AG08395 (cell line): ENCODE measurements at places on chromosomes 2 and 18.

GRCh38 chr2:174597009-174597344 lies 627 bp downstream of the WIPF1 start:
- no peak for DNase-seq

- no peak for DNase-seq
Measured at GRCh38 chr2:154978244-154978643, 279.7 kb downstream of the KCNJ3 start.

- peak; percentile 63 for DNase-seq
Measured at GRCh38 chr2:19256121-19256601, 102.3 kb downstream of the OSR1 start.

DNA sequence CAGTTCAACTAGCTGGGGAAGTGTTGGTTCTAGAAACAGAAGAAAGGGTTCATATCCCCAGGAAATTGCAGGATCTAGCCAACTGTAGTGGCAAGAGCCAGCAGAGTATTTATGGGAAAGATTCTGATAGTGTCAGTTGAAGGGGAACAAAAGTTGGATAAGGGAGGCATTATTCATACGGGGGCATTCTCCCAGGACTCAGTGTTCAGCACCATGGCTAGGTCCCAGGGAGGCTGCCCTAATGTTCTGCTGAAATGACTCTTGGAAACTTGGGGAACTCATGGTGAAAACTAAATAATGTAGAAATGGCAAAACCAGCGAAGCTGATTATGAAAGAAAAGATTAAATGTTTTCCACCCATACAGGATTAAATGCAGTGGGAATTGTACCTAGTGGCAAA lies 543.7 kb downstream of the TRIB2 start:
- DNase-seq = no peak

DNA sequence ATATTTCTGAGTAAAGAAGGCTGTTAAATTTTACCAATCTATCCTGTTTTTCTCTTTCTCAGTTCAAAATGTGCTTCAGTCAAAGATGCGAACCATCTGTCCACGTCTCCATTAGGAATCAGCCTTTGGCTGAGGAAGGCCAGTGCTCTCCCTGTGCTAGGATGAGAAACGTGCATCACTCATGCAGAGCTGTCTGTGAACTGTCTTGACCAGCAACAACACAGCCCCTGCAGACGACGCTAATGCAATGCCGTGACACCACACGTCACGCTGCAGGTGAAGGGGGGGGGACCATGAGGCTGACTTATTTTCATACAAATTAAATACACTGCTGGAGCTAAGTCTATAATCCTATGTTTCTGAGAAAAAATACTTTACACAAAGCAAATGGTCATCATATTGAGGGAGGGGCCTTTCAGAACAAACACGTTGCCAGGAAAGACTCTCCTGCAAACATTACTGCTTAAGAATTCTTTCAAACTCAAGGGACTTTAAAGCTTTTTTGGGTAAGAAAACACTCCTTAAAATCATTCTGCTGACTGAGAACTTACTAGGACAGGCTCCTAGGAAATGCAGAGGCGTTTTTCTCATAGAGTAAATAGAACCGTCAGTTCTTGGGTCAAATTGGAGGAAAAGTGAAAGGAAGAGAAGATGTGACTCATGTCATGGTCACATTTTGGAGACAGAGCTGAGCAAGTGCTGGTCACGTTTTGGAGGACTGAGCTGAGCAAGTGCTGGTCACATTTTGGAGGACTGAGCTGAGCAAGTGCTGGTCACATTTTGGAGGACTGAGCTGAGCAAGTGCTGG lies 97.0 kb downstream of the MBP start:
- DNase-seq = peak; percentile 43

DNA sequence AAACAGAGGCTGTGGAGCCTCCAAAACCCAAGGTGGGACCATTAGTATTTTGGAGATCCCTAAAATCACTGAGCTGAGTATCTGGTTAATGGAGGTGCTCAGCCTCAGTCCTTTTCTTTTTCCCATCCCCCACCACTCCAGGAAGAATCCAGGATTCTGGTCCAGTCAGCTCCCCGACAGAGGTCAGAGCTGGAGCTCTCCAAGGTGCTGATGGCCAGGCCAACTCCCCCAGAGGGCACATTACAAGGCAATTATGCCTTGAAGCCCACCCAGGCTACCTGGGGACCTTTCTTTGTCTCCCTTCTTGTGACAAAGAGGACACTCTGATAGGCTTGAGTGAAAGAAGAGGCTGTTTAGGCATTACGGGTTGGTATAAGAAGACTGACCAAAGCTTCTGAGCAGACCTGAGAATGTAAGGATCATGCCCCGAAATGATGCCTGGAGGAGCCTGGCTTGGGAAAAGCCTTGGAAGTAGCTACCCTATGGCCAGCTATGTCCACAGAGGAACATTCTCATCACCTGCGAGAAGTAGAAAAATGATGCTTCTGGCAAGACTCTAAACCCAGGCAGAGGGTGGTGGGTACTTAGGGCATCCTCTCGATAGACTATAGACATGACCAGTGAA lies 102.5 kb upstream of the LDAH start:
- DNase-seq = peak; percentile 10

GRCh38 chr2:147575106-147575505 lies 269.7 kb upstream of the ACVR2A start:
- no peak for DNase-seq

GRCh38 chr2:150924878-150925277 lies 336.8 kb downstream of the RBM43 start:
- no peak for DNase-seq

DNA sequence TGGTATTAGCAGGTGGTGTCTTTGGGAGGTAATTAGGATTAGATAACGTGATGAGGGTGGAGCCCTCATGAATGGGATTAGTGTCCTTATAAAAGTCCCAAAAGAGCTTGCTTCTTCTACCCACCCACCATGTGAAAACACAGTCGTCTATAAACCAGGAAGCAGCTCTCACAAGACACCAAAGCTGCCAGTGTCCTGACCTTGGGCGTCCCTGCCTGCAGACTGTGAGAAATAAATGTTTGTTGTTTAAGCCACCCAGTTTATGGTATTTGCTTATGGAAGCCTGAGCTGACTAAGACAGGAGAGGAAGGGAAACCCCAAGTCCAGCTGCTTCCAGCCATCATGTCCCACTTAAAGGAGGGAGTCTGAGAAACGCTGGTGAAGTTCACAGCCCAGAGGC lies 13.6 kb downstream of the ADI1 start:
- DNase-seq = no peak

GRCh38 chr2:143844986-143845385 lies 674.9 kb downstream of the ZEB2 start:
- no peak for DNase-seq

GRCh38 chr2:126652323-126652891 lies 3.6 kb upstream of the GYPC start:
- no peak for DNase-seq

GRCh38 chr2:218642786-218643185 lies 16.6 kb downstream of the ZNF142 start:
- DNase-seq = no peak

GRCh38 chr2:178782236-178782635 lies 25.0 kb downstream of the TTN start:
- no peak for DNase-seq

GRCh38 chr2:229129738-229130371 lies 141.2 kb downstream of the PID1 start:
- peak; percentile 6 for DNase-seq

DNA sequence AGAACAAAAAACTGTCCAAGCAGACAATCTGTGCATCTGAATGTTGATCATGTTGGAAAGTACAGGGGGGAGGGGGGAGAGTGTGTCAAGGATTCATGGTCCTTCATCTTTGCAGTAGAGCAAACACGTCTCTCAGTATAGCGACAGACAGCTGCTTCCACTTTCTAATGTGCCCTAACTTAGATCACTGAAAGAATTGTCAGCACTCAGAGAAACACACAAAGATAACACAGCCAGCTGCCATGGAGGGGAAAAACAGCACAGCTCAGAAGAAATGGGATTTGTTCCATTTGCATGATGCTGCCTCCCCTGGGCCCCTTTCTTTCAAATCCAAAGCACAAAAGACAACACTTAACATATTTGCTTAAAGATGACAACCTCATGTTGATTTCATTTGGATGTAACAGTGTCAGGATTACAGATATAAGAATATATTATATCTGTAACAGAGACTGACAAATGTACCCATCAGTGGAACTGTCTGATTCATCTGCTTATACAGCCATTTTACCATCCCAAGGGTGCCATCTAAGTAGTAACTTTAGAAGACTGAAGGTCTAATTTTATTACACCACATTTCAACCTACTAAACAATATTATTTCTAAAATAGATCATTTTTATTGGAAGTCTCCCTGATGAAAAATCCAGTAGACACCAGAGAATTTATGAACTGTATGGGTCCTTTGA lies 17.7 kb downstream of the FIGN start:
- no peak for DNase-seq

- no peak for DNase-seq
Measured at GRCh38 chr18:10487154-10487553, 32.7 kb downstream of the APCDD1 start.
